ENCODE measurements at places on chromosomes 6 and 20.

- DNase-seq, result peak; percentile 86
These were observed 17.8 kb upstream of the FNDC1 start for GRCh38 chr6:159151266-159151855.

- DNase-seq, result no peak
These were observed 126.3 kb upstream of the FAM184A start for GRCh38 chr6:119204719-119205118.

GRCh38 chr6:133099573-133099972 is 141.6 kb upstream of the EYA4 start:
- no peak for DNase-seq

- peak; percentile 47 for DNase-seq
These were observed 255.9 kb downstream of the SYNE1 start for GRCh38 chr6:152380993-152381898.

DNA sequence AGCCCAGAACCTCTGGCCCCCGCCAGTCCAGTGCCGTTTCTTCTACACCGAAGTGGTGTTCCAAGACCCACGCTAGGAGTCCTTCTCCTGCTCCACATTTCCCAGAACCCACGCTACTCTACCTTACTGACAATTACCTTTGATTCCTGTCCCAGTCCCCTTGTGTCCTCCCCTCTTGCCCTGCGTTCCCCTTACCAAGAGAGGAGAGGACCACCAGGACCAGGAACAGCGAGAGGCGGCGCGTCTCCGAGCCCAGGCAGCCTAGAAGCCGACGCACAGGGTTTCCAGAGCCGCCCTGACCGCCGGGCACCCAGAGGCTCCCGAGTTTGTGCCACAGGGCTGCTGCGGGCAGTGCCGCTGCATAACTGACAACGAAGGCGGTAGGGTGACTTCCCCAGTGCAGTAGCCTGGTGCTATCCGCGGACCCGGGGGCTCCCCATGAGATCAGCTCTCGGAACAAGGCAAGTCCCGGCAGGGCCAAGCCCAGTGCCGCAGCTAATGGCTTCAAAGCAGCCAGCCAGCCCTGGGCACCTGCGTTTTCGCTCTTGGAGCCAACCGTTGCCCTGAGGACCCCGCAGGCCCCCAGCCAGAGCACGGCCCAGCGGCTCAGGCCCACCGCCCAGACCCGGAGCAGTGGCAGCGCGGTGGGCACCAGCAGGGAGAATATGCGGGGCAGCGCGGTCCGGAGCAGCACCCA is 512 bp downstream of the TAP1 start:
- DNase-seq, result no peak

DNA sequence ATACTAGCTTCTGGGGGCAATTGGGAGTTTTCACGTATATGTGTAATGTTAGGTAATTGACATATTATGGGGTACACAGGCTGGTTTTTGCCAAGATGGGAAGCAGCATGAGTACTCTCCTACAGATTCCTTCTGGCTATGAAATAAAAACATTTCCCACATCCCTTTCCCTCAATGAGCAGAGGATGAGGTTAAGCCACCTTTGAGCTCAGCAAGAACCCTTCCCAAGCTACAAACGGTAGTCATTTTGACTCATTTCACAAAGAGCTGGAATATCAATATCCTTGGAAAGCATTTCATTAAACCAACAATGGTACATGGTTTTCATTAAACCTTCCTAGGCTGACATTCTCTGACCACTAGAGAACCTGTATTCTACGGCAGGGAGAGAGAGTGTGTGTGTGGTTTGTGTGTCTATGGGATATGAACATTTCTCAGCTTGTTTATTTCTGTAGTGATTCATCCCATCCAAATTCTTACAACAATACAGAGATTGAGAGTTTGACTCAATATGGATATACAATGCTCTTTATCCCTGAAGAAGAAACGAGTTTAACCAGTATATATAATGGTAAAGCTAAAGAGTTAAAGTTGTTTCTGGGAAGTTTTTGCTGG is 119.5 kb downstream of the ARHGAP18 start:
- DNase-seq, result no peak

GRCh38 chr20:51410586-51411325 is 131.8 kb downstream of the NFATC2 start:
- no peak for DNase-seq

GRCh38 chr6:89045011-89045387 is 35.6 kb upstream of the PNRC1 start:
- DNase-seq, result peak; percentile 75

DNA sequence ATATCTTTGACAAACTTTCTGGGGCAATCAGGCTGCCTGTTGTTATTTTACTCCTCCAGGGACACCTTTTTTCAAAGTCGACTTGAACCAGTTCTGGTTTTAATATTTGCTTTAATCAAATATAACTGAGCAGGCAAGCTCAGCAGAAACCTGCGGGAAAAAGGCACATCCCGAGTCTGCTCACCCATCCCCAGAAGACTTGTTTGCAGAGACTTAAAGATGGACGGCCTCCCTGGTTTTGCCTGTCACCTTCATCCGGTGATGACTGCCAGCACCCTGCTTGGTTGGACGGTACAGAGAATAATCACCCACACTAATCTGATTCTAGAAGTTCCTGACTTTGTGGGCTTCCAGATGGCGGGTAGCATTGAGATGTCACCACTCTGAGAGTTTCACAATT is 36.8 kb downstream of the PPP1R3G start:
- DNase-seq, result no peak

GRCh38 chr20:36093025-36093803 is 61.3 kb upstream of the EPB41L1 start:
- no peak for DNase-seq

- DNase-seq, result no peak
These were observed 283.1 kb downstream of the PREX1 start for GRCh38 chr20:48544402-48545339.

DNA sequence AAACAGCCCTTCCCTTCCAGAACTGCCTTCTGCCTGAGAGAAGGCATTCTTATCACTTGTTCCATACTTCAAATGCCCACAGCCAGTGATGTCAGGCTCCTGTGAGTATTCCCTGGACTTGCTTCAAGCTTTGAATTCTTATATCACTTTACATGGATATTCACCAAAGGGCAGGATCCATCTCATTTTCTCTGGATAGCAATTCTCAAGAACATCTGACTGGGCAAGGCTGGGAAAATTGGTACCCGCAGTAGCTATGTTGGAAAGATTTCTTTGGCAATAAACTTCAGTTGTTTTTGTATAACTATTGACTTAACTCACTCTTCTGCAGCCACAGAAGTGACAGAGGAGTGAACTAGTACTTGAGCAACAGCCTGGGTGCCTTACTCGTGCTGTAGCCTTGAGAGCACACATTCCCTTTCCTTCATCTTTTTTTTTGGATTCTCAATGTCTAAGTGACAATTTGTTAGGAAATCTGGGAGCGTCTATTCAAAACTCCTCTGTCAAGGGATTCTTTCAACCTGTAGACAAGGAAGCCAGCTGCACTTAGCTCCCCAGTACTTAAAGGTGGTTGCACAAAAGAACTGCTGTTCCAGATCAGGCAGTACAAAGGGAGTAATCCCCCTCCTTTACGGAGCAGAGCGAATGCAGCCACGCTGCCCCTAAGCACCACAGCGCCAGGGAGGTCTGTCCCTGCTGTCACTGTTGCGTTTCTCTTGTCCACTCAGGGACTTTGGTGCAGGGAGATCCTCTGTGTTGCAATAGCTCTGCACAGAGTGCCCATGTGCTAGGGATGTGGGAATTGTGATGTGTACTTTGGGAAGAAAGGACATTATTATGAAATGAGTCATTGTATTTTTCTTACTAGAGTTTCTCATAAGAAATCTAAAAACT is 69.6 kb downstream of the JAG1 start:
- DNase-seq, result no peak

GRCh38 chr20:43789593-43789992 is 62.8 kb upstream of the GTSF1L start:
- DNase-seq, result no peak

DNA sequence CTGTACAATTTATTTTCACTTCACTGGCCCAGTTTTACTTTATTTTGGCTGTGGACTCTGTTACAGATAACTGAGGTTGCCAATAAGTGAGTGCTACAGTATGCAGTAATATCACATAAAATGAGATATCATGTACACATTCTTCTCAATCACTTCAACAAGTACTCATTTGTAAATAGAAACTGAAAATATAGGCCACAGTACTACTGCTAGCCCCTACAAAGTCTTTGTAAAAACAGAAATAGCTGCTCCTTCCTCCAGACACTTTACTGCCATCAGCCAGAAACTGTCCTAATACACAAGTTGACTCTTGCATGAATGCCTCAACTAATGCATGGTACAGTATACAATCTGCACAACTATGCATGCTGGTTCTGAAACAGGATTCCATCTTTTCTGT is 9.2 kb downstream of the DTNBP1 start:
- peak; percentile 29 for DNase-seq

GRCh38 chr6:155050311-155050710 is 55.2 kb downstream of the TIAM2 start:
- DNase-seq, result no peak

DNA sequence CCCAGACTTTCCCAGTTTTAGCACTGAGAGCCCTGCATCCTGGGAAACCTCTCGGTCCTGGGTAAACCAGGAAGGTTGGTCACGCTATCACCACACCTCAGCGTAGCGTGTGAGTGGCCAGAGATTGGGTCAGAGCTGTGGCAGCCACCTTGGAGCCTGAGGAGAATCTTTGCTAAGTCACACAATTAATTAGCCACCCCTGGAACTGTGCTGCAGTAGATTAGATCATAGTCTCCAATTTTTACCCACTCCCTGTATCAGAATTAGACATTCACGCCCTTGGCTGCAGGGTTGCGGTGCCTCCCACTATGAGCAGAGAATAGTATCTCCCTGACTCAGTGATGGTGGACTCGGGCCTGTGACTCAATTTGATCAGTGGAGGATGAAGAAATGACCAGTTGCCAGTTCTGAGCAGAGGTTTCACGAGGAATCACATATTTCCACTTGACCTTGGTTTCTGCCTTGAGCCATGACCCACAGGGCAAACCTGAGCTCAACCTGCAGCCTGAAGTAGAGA is 6.0 kb upstream of the PTGIS start:
- no peak for DNase-seq

- DNase-seq, result no peak
These were observed 2.9 kb downstream of the SLC44A4 start for GRCh38 chr6:31875877-31876276.

DNA sequence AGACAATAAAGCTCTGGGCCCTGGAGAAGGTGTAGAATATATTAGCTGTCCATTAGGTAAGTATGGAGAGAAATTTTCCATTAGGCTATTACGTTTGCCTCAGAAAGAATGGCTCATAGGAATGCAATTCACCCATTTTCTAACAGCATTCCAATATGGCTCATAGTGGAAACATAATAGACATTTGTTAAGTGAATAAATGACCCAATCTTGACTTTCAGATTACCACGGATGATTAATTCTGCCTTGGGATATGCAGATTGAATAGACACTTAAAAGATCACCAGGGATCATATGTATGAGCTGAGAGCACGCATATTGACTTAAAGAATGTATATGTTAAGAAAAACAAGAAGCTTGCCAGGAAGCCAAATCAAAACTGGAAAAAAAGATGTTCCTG is 209.1 kb upstream of the CDYL start:
- no peak for DNase-seq

DNA sequence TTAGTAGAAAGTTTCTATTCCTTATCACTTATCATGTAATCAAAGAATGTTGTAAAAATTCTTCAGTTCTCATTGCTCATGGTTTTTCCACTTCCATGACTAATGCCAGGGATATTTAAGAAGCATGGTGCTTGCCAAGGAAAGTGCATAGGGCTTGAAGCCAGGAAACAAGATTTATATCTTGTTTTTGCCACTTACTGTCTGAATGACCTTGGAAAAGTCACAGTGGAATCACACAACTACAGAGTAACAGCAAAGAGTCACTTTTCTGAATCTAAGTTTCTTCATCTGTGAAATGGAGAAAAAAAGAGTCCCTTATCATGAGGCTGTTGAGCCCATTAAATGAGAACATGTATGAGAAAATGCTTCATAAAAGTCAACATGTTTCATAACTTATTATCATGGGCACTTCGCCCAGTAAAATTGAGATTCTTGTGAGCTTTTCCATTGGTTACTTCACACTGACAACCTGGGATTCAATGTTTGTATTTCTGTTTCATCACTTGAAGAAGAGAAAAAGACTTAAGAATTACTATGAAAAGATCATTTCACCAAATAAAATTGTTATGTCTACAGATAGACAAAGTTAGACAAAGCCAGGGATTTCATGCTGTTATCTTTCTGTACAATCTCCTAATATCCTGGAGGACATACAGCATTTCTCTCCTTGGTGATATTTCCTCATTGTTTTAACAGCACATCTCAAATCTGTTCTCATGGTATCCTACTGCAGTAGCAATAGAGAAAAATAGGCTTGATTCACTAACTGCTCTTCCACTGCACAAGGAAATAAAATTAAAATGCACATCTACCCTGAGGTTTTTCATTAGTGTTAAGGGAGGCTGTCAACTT is 7.6 kb upstream of the BMP5 start:
- DNase-seq, result no peak

GRCh38 chr6:52415917-52416628 is 4.1 kb upstream of the EFHC1 start:
- peak; percentile 50 for DNase-seq

GRCh38 chr6:98944598-98945081 is 3.1 kb downstream of the FBXL4 start:
- DNase-seq, result peak; percentile 56

DNA sequence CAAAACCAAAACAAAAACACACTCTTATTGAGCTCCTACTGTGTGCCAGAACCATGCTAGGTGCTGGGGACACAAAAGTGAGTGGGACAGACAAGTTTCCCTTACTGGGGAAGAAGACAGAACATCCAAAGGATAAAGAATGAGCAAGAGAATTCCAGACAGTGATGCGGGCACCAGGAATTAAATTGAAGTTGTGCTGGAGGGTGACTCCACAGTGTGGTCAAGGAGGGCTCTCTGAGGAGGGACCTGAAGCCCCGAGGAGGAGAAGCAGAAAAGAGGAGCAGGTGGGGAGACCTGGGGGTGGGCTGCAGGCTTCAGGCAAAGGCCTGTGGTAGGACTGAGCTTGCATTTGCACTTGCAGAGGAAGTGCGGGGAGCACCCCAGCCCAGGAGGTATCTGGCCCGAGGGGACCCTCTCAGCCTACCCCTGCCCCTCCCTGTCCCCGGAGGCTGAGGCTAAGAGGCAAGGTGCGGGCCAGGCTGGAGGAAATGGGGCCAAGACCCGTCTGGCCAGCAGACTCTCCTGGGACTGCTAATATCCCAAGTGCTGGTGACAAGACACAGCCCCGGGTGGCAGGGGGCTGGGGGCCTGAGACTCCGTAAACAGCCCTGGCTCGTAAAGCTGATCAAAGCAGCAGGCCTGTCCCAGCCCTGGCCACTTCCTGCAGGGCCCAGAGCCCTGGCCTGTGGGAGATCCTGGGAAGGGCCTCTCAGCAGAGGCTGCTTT is 57.1 kb downstream of the SNAI1 start:
- no peak for DNase-seq

GRCh38 chr20:48586730-48587129 is 241.1 kb downstream of the PREX1 start:
- DNase-seq, result no peak

All from OCI-M1 (cell line).